ENCODE measurements at places on chromosomes 1 and 21.

DNA sequence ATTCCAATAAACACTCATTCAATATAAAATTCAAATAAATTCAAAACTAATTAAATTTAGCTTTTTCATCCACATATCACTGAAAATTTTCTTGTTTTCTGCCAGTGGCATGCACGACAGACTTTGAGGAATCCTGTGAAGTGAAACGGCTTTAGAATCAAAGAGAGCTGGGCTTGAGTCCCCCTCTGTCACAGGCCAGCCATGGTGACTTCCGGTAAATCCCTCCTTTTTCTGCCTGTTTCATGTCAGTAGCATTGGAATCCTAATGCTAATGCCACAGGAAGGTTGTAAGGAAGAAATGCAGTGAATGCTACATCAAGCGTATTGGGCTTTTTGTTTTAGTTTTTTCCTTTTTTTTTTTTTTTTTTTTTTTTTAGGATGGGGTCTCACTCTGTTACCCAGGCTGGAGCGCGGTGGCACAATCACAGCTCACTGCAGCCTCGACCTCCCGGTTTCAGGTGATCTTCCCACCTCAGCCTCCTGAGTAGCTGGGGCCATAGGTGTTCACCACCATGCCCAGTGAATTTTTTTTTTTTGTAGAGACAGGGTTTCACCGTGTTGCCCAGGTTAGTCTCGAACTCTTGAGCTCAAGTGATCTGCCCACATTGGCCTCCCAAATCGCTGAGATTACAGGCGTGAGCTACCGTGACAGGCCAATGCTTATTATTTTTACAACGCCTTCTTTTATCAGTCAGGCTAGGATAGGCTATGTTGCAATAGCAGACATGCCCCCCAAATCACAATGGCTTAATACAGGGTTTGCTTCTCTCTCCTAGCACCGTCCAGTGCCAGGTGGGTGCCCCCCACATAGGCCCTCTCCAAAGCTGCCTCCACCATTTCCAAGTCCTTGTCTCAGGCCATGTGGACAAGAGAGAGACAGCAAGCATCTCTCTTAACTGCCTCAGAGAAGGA, 3.6 kb upstream of the MATN1 start:
- DNase-seq: peak; percentile 26

- DNase-seq: no peak
Measured at GRCh38 chr1:218887141-218887925, 286.3 kb upstream of the LYPLAL1 start.

DNA sequence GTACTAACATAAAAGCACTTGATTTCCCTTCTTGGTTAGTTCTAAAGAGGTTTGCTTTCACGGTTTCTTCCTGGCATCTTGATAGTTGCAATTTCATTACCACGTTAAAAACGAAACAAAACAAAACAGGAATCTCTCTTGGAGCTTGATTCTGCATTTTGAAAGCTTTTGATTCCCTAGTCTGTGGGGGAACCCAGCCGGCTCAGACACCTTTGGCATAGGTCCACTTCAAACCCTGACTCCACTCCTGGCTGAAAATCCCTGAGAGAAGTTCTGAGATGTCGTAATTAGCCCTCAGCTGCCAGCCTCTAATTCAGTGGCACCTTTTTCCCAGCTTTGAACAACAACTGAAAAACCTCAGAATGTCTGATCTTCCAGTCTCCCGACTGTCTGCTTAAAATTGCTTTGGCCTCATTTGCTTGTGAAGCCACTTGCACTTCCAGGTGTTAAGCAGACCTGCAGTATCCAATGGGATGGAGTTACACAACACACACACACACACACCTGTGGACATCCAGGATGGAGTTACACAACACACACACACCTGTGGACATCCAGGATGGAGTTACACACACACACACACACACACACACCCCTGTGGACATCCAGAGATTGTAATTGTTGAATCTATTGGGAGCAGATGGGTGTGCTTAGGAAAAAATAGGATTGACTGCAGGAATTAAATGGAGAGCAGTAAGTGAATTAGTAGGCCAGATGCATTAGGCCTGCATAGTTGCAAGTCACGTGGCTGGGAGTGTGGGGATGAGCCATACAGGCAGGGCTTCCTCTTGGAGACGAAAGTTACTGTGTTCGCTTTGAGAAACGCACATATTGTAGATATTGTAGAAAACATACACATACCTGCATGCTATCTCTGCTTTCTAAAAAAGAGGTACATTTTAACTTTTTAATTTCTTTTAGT, 285.6 kb upstream of the FMN2 start:
- no peak for DNase-seq

- DNase-seq: no peak
Measured at GRCh38 chr1:67323087-67323486, 15.4 kb downstream of the IL12RB2 start.

- peak; percentile 88 for DNase-seq
Measured at GRCh38 chr1:234125283-234125682, 220.8 kb downstream of the SLC35F3 start.

GRCh38 chr1:8721679-8722324, 95.6 kb downstream of the RERE start:
- DNase-seq: no peak

DNA sequence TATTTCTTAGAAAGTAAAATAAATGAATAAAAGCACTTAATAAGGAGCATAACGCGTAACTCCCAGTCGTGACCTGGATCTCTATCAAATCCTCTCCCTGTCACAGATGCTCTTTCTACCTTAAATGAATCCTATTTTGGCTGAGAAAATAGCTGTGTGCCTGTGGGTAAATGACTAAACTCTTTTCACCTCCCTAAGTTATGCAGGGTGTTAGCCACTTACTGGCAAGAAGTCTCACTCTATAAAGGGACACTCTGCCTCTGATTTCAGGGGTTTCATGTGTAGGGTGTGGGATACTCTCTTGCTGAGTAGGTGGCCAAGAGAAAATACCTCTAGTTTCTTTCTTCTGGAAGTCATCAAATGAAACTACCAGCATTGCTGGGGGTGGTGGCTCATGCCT, 24.3 kb upstream of the PPP1R15B start:
- no peak for DNase-seq

GRCh38 chr1:24417681-24418080, 2.1 kb downstream of the NIPAL3 start:
- DNase-seq: no peak

GRCh38 chr21:34502480-34503106, 9.4 kb downstream of the KCNE1 start:
- DNase-seq: no peak

DNA sequence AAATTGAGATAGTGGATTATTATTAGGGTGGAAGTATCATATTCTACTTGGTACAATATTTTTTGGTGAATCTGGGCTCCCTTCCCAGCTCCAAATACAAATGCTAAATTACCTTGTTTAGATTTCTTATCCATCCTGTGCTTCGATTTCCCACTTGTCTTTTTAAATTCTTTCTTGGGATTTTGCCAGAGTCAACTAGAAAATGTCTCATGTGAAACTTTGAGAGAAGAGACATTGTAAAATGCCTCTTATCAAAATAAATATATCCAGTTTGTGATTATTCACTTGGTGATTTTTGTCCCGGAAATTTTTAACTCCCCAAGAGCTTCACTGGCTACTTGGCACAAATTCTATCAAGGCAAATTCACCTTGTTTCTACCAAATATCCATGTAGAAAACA, 202.0 kb downstream of the FMN2 start:
- DNase-seq: no peak
